ENCODE measurements at places on chromosomes 4 and X.
A peak's percentile ranks its signal among the peaks of the same experiment; 100 is the strongest.

- DNase-seq = no peak
Observed at GRCh38 chr4:74402692-74403456, 37.9 kb downstream of the EREG start.

- DNase-seq = no peak
Observed at GRCh38 chr4:10395971-10396580, 61.1 kb downstream of the ZNF518B start.

GRCh38 chr4:112604589-112604988, 32.1 kb downstream of the ZGRF1 start:
- DNase-seq = peak; percentile 49

GRCh38 chr4:53906606-53907190, 157.7 kb downstream of the CHIC2 start:
- no peak for DNase-seq

GRCh38 chrX:129472116-129472515, 51.2 kb downstream of the SMARCA1 start:
- DNase-seq = no peak

DNA sequence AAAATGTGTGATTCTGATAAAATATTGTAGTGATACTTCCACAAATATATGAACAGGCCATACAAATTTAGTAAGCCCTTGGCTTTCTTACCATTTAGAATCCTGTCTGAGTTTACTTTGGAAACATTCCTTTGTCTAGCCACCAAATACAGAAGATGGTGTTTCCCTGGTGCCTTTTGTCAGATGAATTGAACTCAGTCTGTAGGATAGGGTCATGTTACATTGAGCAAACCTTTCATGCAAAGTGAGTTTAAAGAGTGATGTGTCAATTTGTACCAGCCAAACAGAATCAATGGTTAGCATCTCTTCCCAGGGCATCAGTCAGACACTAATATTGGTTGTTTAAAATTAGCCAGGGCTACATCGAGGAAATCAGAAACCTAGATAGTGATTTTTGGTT, 1443.4 kb downstream of the ARAP2 start:
- no peak for DNase-seq

DNA sequence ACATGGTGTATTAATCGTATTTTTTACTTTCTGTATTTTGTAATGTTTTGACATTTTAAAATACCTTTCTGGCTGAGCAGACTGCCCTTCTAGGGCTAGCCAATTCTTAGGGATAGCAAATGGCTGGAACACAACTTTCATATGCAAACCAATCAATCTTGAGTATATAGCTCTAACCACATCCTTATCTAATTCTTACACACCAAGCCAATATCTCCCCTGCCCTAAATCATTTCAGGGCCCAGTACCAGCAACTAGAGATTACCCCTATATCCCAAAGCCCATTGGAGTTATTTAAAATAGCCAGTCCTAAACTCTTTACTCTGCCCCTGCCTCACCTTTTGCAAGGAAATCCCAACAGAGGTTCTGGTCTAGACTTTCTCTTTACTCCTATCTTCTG, 58.3 kb downstream of the INTS12 start:
- DNase-seq = no peak

DNA sequence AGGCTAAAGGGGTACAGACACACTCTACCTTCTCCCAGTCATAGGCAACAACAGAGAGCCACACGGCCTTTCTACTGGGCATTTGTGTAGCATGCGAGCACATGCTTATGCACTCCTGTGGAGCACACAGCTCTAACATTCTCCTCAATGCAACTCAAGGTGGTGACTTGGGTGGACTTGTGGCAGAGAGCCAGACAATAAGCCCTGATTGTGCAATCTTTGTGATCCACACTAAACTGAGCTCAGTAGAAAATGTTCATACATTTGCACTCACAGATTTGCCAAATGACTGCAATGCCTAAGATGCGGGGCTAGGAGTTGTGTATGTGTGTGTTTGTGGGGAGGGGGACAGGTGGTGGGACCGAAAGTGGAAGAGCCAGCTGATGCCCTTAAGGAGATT, 31.4 kb upstream of the SETD7 start:
- DNase-seq = no peak
